Frontal cortex (tissue), 4 donors: ENCODE measurements at places on chromosomes 5 and 9.

DNA sequence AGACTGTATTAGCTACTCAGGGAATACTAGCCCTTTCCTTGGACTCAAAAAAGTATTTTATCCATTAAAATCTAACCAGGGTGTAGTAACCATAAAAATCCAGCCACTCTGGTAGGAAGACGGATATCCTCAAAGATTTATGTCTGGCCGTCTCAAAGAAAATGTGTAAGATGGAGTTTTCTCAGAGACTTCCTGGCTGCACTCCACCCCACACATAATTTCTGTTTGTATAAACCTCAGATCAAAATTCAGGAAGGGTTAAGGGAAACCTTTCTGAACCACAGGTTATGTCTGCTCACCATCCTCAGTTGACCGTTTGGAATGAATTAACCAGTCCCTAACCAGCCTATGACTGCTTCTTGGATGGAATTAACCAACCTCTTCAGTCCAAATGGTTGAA lies 13.8 kb upstream of the SMIM23 start:
- DNase-seq, result no peak

- no peak for DNase-seq
Observed at GRCh38 chr9:98101868-98102273, 17.2 kb downstream of the TRIM14 start.

- DNase-seq, result no peak
Observed at GRCh38 chr5:81360640-81361039, 33.3 kb downstream of the ACOT12 start.

DNA sequence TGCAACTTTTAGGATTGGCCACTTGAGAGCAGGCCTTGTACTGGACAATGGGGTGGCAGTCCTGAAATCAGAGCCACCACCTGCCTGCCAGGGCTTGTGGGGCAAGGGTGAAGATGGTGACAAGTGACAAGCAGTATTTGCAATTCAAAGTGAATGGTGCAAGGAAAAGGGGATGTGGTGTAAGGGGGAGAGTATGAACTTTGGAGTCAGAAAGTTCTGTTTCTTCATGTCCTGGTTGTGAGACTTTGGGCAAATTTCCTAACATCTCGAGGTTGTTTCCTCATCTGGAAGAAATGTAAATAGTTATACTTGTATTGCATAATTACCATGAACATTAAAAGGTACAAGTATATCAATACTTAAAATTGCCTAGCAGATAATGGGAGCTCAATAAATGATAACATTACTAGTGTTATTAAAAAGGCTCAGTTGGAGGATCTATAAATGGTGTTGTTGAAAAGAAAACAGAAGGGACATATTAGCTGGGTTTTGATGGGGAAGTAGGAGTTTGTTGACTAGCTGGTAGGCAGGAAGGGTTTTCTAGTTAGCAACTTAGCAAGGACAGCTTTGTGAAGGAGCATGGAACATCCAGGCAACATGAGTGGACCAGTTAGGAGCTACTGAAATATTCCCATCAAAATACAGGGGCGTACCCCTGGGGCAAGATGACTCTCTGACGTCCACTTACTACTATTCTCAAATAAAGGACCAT lies 21.3 kb upstream of the MEGF9 start:
- DNase-seq, result no peak

- DNase-seq, result no peak
Observed at GRCh38 chr5:141234109-141234667, 11.0 kb upstream of the PCDHB15 start.

DNA sequence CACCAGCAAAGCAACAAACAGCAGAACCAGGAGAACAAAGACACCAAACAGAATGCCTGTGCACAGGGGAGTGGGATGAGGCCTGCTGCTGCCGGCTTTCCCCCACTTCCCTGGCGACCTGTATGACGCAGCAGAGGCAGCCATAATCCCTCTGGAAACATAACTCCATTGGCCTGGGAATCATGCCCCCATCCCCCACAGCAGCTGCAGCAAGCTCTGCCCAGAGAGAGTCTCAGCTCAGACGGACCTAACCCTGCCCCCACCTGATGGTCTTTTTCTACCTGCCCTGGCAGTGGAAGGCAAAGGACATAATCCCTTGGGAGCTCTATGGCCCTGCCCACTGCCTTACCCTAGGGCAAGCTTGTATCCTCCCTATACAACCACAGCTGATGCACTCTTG lies 81.8 kb upstream of the FANCC start:
- no peak for DNase-seq

- DNase-seq, result no peak
Observed at GRCh38 chr9:112078432-112078831, 96.7 kb downstream of the SUSD1 start.

GRCh38 chr9:116156621-116157314 lies 3.2 kb downstream of the PAPPA start:
- DNase-seq, result no peak

GRCh38 chr9:110583237-110583636 lies 3.7 kb upstream of the SVEP1 start:
- no peak for DNase-seq

DNA sequence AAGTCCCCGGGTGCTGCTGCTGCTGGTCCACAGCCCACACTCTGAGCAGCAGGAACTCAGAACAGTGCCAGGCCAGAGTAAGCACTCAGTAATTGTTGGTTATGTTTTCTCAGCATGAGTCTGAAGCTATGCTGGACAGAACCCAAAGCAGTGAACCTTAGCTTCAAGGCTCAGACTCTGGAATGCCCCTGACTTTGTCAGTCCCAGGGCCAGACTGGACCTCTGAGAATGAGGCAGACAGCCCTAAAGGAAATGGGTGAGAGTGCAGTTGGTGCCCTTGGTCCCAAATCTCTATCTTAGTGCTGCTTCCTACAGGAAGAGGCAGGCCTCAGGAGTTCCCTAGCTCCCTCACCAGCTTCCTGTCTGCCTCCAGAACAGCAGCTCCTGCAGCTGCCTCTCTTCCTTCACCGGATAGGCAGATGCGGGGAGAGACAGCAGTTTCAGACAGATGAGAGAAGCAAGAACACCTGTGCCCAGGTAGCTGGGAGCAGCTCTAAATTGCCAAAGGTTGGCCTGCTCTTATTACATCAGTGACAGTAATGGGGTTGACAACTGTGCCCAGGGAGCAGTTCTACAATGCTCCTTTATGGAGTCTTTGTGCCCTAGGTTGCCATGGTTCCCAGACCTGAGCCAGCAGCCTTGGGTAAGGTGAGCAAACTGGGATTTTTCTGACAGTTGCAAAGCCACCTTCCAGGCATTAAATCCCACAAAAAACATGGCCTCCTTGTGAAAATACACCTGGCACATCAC lies 82.2 kb upstream of the CXCL14 start:
- no peak for DNase-seq

DNA sequence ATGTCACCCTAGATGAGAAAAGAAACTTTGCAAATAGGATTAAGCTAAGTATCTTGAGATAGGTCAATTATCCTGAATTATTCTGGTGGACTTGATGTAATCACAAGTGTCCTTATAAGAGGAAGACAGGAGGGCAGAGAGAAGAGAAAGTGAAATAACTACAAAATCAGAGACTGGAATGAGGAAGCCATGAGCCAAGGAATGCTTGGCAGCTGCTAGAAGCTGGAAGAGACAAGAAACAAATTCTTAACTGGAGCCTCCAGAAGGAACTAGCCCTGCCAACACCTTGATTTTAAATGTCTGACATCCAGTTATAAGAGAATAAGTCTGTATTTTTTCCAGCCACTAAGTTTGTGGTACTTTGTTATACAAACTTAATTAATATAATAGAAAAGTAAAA lies 480.0 kb downstream of the NR2F1-AS1 start:
- no peak for DNase-seq

DNA sequence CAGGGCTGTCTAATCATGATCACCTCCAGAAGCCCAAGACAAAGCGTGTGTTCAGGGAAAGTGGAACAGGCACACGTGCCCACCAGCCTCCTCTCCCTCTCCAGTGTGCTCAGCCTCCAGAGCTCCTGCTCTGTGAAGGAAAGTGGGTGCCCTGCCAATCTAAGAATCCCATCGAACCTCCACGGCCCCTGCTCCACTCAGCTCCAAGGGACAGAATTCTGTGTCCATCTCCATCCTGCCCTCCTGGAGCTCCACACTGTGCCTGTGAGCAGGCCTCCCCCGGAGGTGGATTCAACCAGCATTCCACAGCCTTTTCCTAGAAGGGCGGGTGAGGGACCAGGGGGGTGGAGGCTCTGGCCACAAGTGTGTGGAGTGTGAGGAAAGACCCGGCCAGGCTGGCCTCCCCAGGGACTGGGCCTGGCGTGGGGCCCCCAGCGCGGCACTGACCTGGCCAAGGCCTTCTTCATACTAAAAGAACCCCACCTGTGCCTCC lies 6.0 kb downstream of the EEIG1 start:
- no peak for DNase-seq

- no peak for DNase-seq
Observed at GRCh38 chr5:134512661-134512999, 12.8 kb upstream of the JADE2 start.

DNA sequence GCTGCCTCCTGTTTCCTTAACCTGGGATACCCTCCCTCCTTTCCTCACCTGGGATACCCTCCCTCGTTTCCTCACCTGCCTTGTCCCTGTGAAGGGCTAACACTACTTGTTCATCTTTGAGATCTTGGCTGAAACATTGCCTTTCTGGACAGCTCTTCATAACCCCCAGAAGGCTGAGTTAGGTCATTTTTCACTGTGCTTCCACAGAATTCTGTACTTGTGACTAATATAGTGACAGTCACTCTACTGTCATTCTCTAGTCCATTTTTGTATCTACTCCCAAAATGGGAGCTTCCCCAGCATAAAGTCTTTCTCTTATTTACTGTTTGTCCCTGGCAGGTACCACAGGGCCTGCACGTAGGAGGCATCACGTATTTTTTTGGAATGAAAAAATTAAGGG lies 21.5 kb upstream of the DAB2 start:
- DNase-seq, result no peak

DNA sequence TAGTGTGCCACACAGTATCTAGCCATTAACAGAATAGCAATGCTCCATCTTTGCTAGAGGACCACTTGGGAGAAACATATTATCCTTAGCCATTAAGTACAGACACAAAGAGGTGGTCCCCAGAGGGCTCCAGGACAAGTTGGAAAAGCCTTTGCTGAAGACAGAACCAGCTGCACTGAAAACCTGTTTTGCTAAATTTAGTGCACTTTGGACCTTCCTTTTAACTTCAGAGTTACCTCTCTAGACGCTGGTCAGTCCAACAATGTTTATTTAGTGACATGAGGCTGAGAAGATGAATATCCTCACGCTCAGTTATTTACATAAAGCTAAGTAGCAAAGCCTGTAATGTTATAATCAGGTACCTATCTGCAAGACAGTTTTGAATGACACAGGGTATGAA lies 265.0 kb upstream of the ZNF608 start:
- DNase-seq, result no peak

DNA sequence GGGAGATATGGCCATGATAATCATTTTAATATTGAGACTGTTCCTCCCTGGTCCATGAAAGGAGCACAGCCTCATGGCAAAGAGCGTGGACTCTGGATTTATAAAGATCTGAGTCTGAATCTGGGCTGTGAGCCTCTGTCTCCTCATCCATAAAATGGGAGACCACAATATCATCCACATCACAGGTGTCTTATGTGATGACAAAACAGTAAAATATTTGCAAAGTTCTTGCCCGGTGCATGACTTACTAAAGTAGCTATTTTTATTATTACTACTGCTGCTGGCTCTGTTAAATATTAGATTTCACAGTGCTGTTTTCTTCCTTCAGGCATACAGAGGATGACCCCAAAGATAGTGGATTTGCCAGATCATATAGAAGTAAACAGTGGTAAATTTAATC lies 74.1 kb downstream of the TEK start:
- DNase-seq, result no peak

DNA sequence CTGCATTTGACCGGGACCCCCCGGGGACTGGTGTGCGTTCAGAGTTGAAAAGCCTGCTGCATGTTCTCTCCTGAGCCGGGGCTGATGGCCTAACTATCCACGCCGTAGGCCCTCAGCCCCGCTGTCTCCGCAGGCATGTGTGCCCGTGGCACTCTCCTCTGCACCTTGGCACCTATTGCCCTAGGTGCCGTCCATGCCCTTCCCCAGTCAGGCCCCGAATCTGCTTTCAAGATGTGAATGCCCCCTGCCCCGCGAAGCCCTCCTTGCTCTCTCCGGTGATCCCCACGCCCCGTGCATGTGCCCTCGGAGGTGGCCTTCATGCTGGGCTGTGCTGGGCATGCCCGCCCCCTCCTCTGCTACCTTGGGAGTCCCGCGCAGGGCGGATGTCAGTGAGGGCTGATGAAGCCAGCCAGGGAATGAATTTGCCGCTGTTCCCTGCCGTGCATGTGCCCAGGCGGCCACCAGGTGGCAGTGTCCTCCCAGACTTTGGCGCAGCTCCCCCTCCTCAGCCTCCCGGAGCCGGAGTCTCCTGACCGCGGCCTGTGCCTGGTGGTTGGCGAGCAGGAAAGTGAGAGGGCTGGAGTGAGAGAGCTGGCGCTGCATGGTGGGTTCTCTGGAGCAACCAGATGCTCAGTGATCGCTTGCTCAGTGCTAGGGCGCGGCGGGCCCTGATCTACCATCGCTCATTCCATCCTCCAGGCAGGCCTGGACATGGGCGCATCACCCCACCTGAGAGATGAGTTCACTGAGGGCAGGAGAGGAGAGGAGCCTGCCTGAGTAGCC lies 112.9 kb upstream of the LMX1B start:
- peak; percentile 87 for DNase-seq

GRCh38 chr5:74418709-74419108 lies 221.8 kb downstream of the ENC1 start:
- DNase-seq, result no peak

DNA sequence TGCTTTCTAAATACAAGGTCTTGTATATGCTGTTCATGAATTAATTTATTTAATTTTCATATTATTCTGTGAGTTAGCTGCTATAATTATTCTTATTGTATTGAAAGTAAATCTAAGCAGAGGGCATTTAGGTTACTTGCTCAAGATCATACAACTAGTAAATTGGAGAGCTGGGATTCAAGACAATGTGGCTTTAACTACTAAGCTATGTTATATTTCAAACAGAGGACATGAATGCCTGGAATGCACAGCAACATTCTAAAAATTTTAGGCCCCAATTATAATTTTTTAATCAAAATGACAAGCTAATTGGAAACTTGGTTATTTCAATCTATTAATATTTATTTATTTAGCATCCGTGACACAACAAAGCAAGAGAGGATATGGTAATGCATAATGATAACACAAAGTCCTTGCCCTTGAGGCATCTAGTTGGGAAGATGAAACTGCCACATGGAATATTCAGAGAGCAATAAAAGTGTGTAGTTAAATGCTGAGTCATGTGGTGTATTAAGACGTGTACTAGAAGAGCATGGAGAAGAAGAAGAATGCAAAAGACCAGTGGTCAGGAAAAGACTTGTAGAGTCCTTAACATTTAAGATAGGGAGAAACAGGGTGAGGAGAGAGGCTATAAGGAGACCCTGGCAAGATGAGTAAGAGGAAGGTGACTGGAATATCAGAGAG lies 24.4 kb downstream of the CTXN3 start:
- DNase-seq, result no peak
